ENCODE measurements at places on chromosomes 2 and 18. TPM values are rescaled to one million over a fixed set of nuclear protein-coding genes. Genes with fewer than 3 reads are reported as not detected.

DNA sequence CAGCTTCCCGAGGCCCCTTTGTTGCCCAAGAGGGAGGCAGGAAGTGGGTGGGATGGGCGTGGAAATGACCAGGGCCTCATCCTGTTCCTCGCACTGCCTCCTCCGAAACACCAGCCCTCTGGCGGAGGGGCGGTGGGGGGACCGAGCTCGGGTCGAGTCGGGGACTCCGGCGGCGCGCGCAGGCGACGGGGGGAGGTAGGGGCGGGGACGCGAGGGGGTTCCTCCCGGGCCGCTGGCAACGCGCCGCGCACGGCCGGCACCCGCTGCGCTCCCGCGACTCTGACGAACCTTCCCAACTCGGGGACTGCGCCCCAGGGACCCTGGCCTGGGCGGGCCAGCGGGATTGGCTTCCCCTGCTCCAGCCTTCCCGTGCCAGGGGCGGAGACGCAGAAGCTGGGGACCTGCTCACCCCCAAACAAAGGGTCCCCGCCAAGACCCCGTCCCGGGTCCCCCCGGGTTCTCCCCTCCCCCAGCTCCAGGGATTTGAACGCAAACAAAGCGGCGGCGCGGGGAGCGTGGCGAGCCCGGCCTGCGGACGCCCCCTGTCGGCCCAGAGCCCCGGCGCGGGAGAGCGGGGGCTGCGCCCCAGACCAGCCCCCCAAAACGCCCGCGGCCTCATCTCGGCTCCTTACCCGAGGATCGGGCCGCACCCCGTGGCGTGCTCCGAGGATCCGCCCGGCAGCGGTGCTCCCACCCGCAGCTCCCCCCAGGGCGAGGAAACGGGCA lies 1.2 kb downstream of the SEMA4C start:
- DNase-seq, result peak; percentile 86

GRCh38 chr2:173282795-173283545 lies 71.7 kb upstream of the CDCA7 start:
- peak; percentile 69 for DNase-seq

- DNase-seq, result no peak
These were observed 112.2 kb downstream of the ALPK2 start for GRCh38 chr18:58516514-58517285.

Gene GPD2
- polyA plus RNA-seq, result 27.4 TPM

Gene MZT2A
- 67.5 TPM for polyA plus RNA-seq

GRCh38 chr2:240646176-240646899 lies 21.1 kb downstream of the GPR35 start:
- DNase-seq, result no peak

DNA sequence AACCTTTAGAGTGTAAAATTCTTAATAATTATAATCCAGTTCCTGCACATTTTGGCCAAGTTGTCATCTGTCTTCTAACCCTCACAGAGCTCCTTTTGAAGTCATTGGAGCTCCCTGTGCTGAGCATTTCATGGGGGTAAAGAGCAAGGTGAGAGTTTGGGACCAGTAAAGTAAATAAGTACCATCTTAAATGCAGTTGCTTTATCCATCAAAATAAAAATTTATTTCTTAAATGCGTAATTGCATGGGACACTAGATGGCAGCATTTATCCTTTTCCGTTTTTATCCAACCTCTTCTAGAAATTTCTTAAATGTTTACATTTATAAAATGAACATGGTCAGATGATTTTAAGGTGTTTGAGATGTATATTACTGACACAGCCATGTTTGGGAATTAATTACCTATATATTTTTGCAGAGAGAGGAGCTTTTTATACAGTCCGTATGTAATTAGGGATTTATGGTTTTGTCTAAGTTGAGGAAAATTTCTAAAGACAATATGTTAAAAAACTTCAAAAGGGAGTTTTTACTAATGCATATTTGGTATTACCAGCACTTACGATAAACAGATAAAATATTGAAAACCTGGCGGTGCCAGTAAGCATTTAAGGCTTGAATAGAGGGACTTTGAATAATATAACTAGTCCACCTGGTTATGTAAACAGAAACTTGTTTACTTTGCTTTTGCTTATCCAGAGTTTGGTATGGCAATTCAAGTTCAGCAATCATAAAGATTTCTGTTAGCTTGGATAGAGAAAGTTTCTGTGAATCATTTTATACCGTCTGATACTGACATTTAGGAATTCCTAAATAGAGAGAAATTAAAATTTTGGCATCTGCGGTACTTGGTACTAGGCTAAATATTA lies 54.5 kb downstream of the ACSL3 start:
- no peak for DNase-seq

Gene SLC9A2
- 0.10 TPM for polyA plus RNA-seq

GRCh38 chr2:20577495-20578235 lies 73.2 kb downstream of the HS1BP3 start:
- DNase-seq, result peak; percentile 52

DNA sequence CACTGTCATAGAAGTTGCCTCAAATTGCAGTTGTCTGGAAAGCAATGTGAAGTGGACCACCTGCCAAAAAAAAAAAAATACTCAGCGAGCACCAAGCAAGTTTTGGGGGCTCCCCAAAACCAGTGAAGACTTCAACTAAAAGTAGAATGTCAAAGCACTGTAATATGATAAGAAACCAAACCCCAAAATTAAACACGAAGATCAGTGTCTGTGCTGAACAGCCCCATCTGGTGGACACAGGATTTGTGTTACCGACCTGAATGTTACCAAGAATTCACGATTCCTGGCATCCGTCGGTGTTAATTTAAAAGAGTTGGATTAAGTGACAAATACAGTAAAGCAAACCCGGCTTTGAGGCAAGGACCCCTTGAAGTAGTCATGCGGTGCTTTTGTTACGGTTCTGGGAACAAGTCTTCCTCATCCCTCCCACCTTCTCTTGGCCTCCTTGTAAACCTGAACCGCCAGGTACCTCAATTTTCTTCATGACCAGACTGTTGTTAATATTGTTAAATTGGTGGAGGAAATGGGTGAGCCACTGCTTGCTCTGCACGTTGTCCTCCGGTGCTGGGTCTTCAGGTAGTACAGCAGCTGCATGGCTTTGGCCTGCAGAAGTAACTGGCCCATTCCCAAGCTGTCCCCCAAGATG lies 31.3 kb upstream of the SSB start:
- no peak for DNase-seq

GRCh38 chr2:127398239-127398590 lies 10.4 kb upstream of the MAP3K2 start:
- peak; percentile 91 for DNase-seq

- peak; percentile 37 for DNase-seq
These were observed 84.8 kb upstream of the HNRNPA3 start for GRCh38 chr2:177127821-177128220.

Gene PGAP1
- 23.6 TPM for polyA plus RNA-seq

DNA sequence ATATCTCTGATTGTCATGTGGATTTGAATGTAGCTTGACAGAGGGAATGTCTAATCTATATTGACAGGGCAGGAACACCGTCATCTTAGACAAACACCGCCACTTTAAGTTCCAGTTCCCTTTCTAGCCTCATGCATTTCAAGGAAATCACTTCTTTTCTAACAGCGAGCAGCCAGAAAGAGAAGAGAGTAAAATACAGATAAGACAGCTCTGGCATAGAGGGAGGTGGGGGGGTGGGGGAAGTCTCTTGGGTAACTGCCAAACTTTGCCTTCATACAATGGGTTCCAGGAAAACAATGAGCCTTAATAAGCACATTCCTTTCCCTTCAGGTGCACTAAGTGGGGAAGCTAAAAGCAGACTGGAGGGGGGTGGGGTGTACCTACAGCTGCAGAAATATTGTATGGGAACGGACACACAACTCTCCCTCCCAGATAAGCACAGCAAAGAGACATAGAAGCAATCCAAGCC lies 37.2 kb downstream of the CASP10 start:
- DNase-seq, result no peak

DNA sequence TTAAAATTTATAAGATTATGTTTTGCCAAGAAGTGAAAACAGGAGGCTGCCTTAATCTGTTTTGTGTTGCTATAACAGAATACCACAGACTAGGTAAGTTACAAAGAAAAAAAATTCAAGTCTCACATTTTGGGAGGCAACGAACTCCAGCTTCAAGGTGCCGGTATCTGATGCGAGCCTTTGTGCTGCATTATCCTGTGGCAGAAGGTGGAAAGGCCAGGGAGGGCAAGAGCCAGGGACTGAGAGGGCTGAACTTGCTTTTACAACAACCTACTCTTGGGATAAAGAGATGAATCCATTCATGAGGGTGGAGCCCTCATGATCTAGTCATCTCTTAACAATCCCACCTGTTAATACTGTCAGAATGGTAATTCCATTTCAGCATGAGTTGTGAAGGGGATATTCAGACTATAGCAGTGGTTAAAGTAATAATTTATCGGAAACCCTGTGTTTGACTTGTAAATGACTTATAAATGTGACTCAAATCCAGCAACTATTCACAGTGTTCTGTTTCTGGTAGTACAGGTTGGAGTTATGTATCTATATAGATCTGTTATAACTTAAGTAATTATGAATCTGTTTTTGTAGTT lies 3.7 kb downstream of the MTX2 start:
- DNase-seq, result no peak

GRCh38 chr18:79413901-79414300 lies 18.2 kb downstream of the NFATC1 start:
- DNase-seq, result no peak

Gene LYG2
- polyA plus RNA-seq, result 0.20 TPM

DNA sequence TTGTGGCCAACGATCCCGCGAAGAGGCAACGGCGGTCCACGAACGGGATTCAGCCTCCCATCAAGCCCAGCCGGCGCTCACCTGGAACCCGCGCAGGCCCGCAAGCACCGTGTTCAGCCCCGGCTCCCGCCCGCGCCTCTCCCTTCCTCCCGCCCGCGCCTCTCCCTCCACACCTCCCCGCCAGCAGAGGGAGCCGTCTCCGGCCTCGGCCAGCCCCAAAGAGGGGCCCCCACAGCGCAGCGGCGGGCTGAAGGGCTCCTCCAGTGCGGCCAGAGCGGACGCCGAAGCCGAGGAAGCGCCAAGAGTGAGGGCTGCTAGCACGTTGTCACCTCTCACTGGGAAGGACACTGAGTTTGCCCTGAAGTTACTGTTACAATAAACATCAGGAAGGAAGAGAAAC lies 55.3 kb upstream of the LAPTM4A start:
- peak; percentile 34 for DNase-seq

GRCh38 chr2:217316743-217317142 lies 456.9 kb upstream of the TNP1 start:
- DNase-seq, result no peak

- DNase-seq, result no peak
These were observed 4.5 kb downstream of the GATA6 start for GRCh38 chr18:22173928-22174301.

Gene ABCG8
- polyA plus RNA-seq, result 0.63 TPM

DNA sequence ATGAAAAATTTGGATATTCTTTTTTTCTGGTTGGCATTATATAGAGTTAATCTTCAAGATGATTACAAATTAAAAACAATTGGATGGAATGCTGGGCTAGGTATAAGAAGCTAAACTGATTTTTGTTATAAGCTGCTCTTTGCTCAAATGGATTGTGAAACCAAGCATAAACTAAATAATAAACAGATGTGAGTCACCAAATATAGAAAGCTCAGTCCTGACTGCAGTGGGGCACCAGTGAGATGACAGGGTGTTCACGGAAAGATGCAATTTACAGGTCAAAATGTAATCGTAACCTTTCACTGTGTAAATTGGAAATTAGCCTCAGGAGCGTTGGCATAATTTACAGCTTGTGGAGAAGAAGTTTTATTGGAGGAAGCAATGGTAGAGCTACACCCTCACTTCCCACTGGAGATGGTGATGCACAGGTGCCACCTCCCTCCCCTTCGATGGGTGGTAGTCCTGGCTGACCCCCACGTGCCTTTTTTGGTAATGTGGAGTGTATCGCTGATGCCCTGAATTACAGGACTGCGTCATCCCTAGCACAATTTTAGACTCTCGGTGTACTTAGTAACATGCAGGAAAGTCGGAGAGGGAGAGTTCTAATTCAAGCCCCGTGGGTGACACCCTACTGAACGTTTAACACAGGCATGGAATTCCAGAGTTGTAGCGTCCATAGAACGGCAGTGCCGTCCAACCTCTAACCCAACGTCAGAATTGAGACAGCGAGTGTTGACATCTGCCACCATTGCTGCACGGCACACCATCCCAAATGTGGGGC lies 73.9 kb upstream of the NFATC1 start:
- no peak for DNase-seq

- no peak for DNase-seq
These were observed 10.2 kb downstream of the GPR55 start for GRCh38 chr2:230914886-230915285.

Gene PSD4
- 21.9 TPM for polyA plus RNA-seq

GRCh38 chr2:51218047-51218446 lies 186.1 kb upstream of the NRXN1 start:
- DNase-seq, result no peak

- DNase-seq, result peak; percentile 70
These were observed 256.4 kb downstream of the MEIS1 start for GRCh38 chr2:66691031-66691965.

DNA sequence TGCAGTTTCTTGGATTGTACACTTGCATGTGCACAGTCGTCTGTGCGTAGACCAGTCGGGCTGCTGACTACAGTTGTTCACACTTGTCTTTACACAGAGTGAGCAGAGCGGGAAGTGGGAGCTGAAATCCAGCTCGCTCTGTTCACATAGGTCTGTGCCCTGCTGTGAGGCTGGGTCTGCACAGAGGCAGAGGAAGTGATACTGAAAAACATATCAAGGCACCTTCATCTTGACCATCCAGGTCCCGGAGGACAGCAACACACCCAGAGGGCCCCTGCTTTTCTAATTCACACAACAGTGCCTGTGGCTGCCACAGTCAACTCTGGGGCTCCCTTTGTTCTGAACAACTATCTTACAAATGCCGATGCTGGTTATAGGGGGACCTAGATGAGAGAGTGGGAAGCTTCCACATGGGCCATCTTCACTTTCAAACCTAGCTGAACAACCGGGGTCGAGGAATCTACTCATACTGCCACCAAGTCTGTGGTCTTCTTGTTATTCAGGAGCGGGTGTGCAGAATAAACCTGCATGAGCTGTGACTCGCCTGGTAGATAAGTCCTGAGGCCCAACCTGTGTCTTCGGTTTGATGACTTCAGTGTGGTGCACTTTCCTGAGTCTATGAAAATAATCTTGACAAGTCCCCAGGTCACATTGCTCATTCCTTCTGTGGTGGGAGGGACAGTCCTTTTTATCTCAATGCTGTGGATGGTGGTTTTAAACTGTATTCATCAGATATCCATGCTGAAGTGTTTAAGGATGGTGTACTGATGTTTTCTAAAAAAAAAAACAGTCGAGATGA lies 3.5 kb upstream of the ADNP2 start:
- DNase-seq, result no peak

DNA sequence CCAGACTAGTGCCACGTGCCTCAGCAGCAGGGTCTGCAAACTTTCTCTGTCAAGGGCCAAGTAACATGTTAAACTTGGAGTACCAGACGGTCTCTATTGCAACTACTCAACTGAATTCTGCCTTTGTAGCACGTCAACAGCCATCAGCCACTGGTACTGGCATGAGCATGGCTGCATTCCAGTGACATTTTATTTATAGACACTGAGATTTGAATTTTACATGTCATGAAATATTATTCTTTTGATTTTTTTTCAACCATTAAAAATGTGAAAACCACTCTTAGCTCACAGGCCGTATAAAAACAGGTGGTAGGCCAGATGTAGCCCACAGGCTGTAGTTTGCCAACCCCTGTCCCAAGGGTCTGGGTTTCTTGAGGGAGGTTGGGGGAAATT lies 199.7 kb downstream of the TPGS2 start:
- DNase-seq, result no peak

All from left lung (tissue), 14 donors.